ENCODE measurements at places on chromosomes 6 and 20.

DNA sequence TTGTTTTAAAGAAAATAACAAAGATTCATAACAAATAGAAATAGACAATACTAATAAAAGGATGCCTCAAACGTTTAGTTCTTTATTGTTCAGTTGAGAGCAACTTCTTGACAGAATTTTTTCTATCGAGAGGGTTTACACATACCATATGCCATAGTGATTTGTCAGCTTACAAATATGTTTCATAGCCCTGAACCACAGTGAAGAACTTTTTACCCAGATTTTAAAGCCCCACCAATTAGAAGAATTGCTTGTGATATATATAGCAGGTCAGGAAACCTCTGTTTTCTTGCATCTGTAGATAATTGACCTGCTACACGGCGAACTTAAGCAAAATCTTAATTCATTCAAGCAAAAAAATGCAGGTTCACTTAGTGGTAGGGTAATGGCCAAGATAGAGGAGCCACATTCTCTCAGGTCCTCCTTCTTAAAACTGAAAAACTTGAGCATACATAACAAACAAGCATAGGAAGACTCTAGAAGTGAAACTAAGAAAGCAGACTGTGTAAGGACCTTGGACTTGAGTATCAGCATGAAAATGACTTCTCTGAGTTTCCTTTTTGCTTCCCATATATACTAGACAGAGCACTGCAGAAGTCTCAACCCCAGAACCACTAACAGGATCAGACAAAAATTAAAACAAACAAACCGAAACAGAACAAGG is 39.5 kb downstream of the CRISP1 start:
- DNase-seq = no peak

DNA sequence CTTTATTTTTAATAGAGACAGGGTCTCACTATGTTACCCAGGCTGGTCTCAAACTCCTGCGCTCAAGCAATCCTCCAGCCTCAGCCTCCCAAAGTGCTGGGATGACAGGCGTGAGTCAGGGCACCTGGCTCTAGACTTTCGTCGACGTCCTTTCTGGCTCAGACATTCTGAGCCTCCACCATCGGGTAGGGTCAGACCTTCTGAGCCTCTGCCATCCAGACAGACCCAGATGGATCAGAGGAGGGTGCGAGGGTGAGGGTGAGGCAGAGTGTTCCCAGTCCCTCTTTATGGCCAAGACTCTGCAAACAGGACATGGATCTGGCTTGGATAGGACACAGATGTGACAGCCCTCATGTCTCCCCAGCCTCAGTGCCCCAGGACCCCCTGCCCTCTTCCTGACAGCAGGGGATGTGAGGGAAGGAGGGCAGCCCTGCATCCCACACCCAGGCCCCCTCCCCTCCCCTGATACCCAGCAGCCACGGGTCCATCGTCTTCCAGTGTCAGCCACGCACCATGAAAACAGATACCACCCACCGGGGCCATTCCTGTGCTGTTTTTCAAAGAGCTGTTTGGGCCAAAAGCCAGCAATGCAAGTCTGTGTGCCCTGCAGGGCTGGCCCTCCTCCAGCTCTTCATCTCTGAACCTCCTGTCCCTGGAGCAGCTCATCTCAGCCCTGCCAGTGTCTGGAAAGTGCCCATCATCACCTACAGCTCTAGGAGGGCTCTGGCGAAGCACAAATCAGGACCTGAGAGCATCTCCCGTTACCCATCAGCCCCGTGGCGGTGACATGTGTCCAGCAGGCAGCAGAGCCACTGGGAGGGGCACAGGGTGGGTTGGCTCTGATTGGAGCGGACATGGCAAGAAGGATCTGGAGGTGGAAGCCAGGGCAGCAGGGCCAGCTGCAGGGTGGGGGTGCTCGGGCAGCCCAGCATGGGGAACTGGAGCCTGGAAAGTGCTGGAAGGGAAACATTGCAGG is 208.4 kb downstream of the PREX1 start:
- DNase-seq = no peak

DNA sequence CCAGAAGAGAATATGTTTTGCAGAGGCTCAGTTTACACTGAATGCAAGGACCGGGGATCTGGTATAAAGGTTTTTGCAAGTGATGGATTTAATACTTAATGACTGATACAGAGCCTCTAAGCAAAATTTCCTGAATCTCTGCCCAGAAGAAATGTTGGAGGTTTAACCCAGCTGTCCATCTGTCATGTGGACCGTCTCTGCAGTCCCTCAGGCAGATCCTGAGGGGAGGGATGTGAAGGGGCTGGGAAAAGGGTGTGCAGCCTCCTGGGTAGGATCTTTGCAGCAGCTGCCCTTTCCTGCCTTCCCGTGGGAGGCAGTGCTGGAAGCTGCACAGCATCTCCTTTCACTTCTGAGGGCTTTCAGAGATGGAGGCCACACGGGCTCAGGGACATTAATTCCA is 207.0 kb downstream of the SLC24A3 start:
- no peak for DNase-seq

DNA sequence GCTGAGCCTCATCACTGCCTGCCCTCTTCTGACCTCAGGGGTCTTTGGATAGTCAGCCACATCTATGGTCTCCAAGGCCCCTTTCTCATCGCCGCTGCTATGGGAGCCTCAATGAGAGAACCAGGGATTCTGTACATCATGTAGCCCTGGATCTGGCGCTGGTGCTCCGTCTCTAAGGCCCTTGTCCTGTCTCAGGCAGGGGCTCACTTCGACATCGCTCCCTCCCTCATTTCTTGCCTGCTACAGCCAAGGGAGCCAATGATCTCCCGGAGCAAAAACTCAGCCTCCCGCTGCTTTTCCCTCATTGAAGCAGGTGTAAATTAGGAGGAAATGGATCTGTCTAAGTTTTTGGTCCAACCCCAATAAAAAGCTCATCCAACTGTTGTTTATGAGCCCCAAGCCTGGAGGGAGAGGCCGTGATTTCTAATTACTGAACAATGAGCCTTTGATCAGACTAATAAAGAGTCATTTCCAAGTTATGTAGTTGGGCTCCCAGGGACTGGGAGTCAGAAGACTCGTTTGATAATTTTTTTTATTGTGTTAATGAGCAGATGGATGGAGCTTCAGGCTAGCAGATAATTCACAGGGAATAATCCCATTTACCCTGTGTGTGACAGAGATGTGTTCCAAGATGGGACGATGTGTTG is 30.9 kb downstream of the LBP start:
- DNase-seq = peak; percentile 59

DNA sequence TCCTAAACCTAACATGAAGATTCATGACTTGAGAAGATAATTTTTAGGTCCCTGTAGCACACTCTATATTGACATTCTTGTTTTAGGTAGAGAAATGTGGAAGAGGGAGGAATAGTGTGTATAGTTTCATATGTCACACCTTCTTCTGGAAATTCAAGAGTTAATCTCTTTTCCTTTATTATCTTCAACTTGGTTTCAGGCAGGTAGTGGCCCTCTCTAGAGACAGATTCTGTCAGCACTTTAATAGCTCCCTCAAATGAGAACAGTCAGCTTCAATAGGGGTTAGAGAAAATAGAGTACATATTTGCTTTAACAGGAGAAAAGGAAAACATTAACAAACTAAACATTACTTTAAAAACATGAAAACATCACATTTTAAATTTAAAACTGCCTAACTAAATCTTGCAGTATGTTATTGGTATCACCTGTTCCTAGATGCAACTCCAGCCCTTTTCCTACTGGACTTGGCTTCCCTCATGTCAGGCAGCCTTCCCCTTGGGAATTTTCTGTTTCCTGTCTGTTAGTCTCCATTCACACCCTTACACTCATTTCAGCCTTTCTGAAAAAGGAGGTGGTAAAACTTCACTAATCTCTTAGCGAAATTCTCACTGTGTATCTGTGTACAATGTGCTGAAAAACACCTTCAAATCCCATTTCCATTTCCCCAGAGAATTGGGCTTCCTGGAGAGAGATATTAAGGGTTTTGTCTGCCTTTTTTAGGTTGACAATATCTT is 192.3 kb upstream of the RNF217 start:
- no peak for DNase-seq

GRCh38 chr6:113859349-113860180 is 2.4 kb downstream of the MARCKS start:
- DNase-seq = peak; percentile 39

GRCh38 chr6:26300359-26300758 is 64.6 kb upstream of the BTN3A2 start:
- DNase-seq = no peak

- DNase-seq = peak; percentile 65
Measured at GRCh38 chr6:149941583-149942460, at the start of gene ULBP2. ULBP2 (plus strand) TSS chr6:149942014; CDS start chr6:149942073, 59 bp downstream.

DNA sequence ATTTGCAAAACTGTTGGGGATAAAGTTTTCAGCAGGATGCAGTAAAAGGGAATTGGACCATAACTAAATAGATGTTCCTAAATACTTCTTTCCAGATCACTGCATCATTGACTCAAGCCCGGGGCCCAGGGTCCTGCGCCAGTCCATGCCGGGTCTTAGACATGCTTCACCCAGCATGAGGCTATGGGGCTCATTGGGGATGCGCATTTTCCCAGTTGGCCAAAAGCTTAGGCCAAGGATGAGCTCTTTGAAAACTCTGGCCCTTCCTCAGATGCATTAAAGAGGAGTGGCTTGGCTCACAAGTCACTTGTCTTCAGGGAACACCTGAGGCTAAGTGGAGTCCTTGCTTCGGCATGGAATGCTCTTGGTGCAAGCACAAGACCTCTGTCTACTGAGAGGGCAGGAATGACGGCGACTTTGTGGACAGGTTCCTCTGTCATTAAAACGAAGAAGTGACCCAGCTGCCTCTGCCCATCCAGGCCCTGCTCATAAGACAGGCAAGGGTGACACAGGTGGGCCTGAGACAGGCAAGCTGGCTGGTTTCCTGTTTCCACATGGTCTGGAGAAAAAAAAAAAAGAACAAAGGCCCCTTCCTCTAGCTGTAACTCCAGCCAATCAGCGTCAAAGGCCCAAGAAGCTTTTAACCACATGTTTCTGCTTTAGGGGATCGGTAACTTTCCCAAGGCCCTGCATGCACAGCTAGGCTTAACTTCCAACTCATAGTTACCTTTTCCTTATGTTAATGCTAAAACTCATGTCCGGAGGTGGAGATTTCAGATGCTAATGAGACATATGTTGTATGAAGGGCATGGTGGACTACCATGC is 81.4 kb upstream of the CDH4 start:
- DNase-seq = no peak

DNA sequence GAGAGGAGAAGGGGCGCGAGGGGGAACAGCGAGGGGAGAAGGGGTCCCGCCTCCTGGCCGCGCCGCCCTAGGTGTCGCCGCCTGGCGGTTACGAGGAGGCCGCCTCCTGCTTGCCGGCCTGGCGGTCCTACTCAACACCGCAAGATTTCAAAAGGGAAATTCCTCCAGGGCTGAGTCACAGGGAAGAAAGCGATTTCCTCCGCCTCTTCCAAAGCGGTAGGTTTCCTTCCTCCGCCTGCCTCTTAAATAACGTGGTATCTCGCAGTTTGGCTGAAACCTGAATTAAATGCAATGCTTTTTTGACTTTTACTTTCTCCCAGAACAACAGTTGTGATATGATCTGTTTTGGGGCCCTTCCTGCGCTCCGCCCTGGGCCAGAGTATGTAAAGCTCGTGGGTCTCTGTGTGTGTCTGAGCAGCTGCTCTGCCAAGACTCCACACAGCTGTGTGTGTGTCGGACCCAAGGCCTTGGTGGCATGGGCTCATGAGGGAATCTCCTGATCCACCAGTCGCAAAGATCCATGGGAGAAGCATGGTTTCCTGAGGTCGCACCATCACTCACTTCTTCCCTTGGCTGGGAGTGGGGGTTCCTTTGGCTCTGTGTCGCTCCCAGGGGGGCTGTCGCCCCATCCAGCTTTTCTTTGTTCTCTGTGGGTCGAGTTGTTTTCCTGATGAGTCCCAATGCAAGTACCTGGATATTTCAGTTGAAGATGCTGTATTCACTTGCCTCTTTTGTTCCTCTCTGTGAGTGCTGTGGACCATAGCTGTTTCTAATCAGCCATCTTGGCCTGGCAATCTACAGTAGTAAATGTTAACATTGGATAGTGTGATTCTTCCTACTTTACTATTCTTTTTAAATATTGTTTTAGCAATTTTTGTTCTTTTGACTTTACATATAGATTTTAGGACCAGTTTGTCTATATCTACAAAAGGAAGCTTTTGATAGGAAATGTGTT is 31.6 kb upstream of the NOTCH4 start:
- peak; percentile 42 for DNase-seq

DNA sequence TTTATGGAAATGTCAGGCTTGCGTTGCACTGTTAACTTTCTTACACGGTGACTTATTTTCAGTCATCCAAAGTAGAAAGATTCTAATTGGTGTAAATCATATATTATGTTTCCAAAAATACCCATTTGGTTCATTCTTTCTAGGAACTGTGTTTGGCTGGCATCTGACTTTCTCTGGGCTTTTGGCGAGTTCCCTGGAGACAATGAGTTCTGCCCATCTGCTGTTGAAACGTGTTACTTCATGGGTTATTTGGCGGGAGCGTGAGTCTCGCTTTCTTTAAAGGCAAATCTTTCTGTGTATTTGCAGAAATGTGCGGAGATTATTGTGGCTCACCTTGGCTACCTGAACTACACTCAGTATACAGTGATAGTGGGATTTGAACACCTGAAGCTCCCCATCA is 29.5 kb downstream of the TMEM181 start:
- DNase-seq = no peak

DNA sequence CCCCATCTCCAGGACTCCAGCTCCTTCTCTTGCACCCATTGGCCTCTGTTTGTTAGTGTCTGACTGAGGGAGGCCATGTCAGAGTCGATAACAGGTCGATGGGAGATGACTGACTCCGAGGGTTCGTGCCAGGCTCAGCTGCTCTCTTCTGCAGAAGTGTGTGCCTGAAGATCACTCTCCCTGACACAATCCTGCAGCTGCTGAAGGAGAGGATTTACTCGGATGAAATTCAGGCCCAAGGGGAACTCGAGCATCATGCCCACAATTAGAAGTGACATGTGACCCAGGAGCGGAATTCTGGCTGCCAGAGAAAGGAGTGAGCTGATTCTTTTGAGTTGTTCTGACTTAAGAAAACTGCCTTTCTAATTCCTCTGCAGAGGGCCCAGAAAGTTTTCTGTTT is 318.2 kb downstream of the MAFB start:
- no peak for DNase-seq

DNA sequence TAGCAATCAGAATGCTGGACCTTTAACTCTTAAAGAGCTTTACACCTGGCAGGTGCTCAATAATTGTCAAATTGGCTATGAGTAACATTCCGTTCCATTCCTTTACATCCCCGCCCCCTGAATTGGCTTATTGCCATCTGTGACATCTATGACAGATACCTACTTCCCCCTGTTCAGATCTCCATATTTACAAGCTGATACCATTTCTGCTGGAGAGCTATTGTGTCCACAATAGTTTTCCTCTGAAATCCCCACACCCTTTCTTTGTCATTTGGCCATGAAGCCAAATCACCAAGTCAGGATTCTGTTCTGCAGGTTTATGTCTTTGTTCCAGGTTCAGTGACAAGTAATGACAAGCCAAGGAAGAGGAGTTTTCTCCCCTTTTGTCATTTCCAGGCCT is 3.2 kb downstream of the CDH26 start:
- no peak for DNase-seq

DNA sequence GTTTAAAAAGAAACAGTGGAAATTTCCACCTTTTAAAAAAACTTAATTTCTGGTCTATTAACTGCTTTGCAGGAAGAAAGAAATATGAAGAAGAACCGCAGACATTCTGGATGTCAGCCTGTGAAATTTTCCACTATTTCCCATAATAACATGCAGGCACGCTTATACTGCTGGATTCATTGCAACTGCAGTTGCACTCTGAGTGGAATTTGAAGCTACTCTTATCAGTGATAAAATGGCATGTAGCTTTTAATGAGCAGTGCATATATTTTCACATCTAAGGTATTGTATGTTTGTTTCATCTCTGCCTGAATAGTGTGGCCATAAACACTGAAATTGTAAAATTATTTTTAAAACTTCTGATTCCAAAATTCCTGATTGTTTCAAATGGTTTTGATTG is 28.2 kb downstream of the NCOA3 start:
- DNase-seq = no peak

Measured in globus pallidus (tissue), 1 donor.